ENCODE measurements at places on chromosomes 4 and X.

DNA sequence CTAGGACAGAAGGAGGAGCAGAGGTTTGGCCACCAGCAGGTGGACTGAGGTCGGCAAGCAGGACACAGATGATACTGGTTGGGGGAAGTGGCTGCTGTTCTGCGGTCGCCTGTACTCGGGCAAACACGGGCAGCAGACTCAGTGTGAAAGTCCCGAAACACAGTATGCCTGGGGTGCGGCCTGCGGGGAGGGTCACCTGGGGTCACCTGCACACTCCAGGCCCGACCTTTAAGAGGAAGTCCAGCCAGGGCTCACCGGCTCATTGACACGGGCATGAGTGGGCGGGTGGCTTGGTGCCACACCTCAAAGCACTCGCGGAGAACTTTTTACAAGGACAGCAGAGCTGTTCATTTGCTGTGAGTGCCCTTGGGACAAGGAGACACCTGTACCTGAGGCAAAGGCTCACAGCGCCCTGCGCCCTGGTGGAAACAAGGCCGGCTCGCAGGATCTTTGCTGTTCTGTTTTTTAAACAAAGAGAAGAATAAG is 71.5 kb upstream of the MXD4 start:
- no peak for DNase-seq

DNA sequence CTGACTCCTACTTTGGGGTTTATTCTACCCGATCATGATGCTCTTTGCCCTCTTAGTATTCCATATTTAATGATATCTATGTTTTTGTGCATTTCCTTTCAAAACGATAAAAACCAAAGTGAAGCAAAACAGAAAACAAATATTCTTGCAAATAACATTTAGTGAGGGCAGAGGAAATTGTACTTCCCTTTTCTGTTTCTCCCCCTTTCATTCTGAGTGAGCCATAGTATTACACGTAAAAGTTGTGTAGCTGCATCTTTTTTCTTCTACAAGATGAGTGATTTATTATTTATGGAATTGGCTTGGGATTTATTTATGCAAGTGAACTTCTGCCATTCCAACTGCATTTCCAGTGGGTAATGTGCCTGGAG is 109.9 kb downstream of the AFF2 start:
- DNase-seq: no peak

DNA sequence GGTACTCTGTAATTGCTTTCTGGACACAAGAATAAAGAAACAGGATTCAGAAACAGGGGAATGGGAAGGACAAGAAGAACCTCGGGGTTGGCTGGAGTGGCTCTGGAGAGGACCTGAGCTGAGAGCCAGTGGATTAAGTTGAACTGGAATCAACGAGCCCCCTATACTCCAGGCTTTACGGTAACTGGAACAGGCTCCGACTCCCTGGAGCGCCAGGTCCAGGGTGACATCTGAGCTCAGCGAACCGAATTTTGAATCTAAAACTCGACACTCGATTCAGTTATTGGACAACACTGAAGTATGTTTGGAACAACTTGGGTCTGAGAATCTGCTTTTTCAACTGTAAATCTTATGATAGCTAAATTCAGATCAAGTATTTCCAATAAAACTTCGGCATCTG is 23.9 kb downstream of the HMX1 start:
- no peak for DNase-seq

GRCh38 chr4:120056246-120056645 is 10.4 kb downstream of the MAD2L1 start:
- DNase-seq: no peak

DNA sequence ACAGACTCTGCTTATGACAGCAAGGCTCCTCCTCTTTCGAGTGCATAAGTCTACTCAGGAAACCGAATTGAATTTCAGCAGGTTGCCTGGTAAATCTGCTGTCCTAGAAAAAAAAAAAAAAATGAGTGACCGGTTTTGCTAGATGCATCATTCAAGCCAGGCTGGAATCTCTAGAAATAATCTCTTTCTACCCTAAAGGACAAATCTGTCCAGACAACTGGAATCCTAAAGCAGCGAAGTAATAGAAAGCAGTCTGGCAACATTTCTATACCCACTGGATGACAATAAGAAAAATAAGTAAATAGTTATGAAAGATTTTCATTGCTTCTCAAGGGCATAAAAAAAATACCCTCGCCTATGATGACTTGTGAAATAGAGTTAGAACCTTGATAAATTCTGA is 703.5 kb downstream of the RPA4 start:
- no peak for DNase-seq

DNA sequence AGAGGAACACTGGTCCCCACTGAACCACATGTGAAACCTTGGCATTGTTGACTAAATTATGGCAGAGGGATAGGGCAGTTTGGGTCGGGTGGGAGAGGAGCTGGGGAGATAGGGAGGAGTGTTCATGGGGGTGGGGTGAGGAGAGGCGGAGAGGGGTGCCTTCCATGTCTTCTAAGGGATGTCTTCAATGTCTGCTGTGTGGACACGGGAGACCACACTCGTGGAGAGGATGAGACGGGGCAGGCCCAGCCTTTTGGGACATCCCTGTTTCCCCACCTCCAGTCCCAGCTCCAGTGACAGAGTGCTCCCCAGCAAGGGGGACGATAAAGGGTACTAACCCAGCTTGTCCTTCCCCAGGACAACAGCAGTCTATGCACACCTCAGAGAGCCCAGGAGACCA is 146.4 kb upstream of the MAMLD1 start:
- DNase-seq: no peak

- no peak for DNase-seq
These were observed 54.0 kb upstream of the UGT2B15 start for GRCh38 chr4:68724426-68724825.

All from right cardiac atrium (tissue), 5 donors.